ENCODE measurements at places on chromosomes 5 and 9. TPM values are rescaled to one million over a fixed set of nuclear protein-coding genes. Genes with fewer than 3 reads are reported as not detected.

The UNC13B gene
- 5.0 TPM for total RNA-seq

The ENTPD2 gene
- not detected for total RNA-seq

The MVB12B gene
- 1.4 TPM for total RNA-seq

The NEUROG1 gene
- total RNA-seq, result not detected

The IL3 gene
- total RNA-seq, result not detected

The SMC2 gene
- total RNA-seq, result 80.7 TPM

The WDR38 gene
- not detected for total RNA-seq

The CCNH gene
- 108 TPM for total RNA-seq

The IFNK gene
- not detected for total RNA-seq

- no peak for DNase-seq
These were observed 1009.5 kb upstream of the WWC1 start for GRCh38 chr5:167281925-167282324.

- no peak for DNase-seq
These were observed 73.7 kb downstream of the MPDZ start for GRCh38 chr9:13205824-13206223.

GRCh38 chr5:110951373-110951791 is 120.1 kb upstream of the TSLP start:
- no peak for DNase-seq

DNA sequence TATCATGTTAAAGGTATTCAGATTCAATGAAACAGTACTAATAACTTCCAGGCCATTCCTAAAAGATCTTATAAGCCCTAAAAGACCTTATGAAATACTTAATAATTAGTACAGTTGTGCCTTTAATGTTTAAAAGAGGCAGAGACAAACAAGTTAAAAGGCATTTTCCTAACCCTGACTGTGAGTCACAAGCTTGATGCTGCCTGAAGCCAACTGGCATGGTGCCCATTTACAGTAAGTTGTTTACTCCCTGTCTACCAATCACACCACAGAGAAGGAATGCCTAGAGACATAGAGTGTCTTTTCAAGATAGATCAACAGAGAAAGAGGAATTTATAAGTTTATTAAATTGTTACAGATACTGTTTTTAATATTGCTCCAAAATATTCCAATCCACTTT is 47.8 kb downstream of the NR3C1 start:
- DNase-seq, result no peak

GRCh38 chr5:138699482-138699881 is 53.7 kb upstream of the CTNNA1 start:
- DNase-seq, result no peak

- DNase-seq, result no peak
These were observed 81.9 kb downstream of the RAPGEF1 start for GRCh38 chr9:131657940-131658339.

DNA sequence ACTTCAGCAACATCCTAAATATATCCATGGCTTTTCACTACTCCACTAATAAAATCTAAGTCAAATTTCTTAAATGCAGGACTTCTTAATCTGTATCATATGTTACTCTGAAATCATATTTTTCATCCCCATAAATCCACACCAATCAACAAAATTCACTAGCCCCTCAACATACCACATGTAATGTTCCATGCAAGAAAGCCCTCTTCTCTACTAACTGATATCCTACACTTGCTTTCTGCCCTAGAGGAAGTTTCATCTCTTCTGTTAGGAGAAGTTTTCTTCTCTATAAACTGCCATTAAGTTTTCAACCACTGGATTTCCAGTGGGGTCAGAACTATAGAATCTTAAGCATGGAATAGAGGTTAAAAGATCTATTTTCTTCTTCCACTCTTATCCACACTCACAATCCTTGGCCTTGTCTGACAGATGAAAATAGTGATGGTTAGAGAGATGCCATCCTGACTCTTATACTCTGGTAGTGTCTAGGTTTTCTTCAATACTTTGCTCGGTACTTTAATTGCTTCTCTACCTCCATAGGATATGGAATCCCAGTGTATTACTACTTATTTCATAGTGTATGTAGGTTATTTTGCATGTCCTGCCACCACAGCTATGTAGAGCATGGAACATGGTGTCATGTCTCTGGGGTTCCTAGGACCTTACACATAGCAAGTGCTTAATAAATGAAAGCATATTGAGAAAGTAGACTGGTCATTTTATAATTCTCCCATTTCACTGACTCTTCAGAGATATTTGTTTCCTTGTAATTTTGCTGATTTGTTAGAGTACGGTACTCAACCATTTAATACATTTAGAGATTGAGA is 48.4 kb downstream of the ALDH1A1 start:
- no peak for DNase-seq

DNA sequence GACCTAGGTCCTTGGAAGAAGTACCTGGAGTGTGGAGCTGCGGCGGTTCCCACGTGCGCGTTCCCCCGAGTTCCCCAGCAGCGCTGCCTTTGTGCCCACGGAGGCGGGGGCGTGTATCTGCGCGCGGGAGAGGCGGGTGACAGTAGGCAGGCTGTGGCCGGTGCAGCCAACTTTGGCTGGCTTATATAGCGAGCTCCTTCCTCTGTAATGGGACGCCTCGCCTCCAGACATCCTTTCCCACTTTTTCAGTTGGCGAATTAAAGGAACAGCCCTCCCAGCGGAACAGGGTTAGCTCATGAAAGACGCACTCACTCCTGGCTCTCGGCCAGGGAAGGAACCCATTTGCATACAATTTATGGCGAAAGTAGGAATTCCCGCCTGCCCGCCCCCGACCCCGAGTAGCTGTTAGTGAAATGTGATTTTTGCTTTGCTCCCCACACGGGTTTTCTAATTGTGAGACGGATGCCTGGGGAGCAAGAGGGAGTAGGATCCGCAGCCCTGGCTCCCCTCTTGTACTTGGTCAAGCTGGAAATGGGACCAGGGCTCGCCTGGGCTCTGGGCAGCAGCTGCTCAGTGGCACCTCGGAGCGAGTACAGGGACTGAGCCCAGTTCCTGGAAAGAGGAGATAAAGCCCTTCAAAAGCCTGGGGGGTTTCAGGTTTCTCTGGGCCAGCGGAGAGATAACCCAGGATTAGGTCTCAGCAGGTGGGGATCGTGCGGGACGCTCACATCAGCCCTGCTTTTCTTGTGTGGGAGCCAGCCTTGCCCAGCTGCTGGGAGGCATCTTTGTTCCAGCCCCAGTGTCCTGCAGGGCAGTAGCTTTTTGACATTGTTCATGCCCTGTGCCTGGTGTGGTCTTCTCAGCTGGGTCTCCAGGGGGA is at the start of gene TNC:
Gene TNC, minus strand, starts transcription at position 159 of the 880 bp plus-strand sequence. CDS start 27,139 bp downstream, outside the sequence.
- no peak for DNase-seq

DNA sequence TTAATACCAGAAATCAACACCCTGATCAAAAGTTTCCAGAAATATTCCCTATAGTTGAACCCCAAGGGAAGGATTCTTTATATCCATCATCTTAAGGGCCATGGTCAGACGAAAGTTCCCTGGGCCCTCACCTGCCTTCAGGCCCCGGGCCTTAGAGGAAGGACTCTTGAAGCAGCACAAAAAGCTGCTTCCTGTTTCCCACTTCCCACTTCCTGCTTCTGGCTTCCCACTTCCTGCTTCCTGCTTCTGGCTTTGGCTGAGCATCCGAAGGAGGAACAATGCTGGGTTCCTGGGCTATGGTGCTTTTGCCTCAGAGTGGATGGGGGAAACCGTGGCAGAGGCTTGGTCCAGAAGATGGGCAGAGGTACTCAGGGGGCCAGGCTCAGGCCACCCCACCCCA is 25.8 kb upstream of the DAP start:
- DNase-seq, result no peak

DNA sequence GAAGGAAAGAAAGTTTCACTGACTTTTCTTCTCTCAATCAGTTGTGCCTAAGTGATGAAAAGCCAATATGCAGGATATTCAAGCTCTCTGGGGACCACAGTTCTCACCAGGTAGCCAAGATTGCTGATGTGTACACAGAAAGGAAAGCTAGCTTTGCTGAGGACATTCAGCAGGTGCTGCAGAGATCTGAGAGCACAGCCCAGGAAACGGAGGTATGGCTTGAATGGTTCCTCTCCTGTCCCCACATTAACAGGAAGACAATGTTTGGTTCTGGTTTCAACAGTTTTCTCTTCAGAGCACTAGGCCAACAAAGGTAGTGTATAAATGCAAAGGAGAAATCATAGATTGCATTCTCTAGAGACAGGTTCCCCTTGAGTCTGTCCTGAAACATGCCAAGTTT is 69.6 kb downstream of the PTPDC1 start:
- no peak for DNase-seq

GRCh38 chr9:14212697-14213420 is 101.1 kb downstream of the NFIB start:
- no peak for DNase-seq

DNA sequence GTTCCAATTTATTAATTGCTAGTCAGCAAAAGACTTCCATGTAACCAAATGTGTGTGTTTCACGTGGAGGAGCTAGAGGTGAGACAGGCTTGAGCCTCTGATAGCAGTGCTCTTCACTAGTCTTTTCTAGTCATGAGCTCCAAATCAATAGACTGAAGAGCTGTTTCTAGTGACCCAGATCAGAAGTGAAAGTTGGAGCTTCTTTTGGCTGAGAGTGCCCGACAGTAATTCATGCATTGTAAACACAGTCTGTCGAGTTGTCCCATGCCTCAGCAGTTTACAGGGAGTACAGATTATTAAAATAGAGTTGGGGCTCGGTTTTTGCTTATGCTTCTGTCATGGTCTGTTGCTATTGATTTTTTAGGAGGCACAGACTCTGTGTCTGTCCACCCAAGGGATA is 793.1 kb downstream of the DTWD2 start:
- no peak for DNase-seq

DNA sequence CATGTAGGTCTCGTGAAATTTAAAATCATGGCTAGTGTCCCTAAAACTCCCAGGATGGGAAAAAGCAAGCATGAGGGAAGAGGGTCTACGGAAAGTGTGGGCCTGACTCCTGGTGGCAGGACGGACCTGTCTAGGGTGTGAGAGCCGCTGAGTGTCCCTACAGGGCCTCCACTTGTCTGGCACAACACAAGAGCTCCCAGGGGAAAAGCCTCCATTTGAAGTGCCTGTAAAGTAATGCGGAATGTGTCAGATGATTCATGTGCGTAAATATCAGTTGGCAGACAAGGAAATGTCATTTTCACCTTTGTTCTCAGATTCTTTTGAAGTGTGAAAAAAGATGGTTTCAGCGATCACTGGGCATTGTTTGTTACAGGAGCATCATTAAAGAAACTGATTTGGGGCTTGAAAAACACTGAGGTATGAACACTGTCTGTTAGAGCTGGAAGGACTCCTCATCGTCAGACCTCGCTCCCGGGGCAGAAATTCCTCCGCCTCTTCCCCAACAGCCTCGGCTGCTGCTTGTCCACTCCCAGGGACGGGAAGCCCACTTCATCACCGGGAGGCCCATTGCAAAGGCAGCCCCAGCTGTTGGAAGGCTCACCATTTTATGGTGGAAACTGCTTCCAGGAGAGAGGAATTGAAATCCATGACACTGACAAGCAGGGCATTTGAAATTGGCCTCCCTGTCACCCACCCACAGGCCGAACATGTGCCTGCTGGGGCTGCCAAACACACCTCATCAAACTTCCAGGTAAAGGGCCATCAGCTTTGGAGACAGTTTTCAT is 240.8 kb downstream of the FSTL4 start:
- DNase-seq, result no peak

DNA sequence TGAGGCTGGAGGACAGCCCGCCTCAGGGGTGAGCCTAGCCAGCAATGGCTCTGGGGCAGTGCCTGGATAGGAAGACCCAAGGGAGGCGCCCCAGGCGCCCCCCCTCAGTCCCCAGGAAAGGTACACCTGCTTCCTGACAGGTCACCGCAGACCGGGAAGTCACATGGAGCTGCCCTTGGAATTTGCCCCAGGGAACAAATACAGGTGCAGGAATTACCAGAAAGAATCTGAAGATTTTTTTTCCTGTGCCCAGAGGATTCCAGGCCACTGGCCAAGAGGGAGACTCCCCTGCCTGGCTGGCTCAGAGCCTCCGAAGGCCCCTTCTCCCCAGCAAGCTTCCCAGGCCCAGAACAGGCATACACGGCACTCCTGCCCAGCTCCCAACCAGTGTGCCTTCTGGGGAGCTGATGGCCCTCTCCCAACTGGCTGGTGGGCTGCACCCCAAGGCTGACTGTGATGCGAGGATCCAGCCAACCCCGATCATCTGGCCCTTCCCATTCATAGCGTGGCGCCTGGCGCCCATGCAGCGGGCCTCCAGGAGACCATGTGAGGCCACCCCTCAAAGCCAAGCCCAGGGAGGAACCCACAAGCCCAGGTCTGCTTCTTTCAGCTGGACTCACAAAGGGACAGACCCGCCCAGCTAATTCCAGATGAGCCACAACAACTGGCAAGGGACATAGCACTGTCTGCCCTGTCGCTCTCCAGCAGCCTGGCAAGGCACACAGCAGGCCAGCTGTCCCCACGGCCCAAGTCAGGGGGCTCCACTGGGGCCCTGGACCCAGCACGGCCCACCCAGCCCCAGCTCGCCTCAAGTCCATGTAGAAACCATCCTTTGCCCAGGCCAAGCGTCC is 2.3 kb downstream of the TPRN start:
- DNase-seq, result no peak

DNA sequence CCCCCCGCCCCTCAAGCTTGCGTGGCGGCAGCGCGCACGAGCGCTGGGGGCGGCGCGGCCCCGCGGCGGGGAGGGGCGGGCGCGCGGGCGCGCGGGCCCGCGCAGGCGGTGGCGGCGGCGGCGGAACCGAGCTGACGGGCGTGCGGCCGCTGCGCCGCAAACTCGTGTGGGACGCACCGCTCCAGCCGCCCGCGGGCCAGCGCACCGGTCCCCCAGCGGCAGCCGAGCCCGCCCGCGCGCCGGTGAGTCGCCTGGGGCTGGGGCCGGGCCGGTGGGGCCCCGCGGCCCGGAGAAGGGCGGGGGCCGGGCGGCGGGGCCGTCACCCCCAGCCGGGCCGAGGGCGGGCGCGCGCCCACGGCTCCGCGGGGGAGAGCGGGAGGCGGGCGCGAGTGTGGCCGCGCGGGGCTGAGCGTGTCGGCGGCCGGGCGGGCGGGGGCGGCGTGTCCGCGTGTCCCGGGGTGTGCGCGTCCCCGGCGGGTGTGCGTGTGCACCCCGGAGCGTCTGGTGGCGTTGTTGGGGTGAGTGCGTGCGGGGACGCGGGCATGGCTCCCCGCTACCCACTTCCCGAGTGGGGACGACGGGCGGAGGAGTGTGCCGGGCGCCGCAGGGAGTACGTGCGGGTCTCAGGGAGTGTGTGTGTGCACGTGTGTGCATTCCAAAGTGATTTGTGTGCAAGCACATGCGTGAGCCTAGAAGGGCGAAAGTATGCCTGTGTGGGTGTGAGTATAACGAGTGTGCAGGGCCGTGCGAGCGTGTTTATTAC is at the start of gene NEK6:
Gene NEK6, plus strand, starts transcription at position 106 of the 763 bp plus-strand sequence. CDS start 44,016 bp downstream, outside the sequence.
- no peak for DNase-seq

DNA sequence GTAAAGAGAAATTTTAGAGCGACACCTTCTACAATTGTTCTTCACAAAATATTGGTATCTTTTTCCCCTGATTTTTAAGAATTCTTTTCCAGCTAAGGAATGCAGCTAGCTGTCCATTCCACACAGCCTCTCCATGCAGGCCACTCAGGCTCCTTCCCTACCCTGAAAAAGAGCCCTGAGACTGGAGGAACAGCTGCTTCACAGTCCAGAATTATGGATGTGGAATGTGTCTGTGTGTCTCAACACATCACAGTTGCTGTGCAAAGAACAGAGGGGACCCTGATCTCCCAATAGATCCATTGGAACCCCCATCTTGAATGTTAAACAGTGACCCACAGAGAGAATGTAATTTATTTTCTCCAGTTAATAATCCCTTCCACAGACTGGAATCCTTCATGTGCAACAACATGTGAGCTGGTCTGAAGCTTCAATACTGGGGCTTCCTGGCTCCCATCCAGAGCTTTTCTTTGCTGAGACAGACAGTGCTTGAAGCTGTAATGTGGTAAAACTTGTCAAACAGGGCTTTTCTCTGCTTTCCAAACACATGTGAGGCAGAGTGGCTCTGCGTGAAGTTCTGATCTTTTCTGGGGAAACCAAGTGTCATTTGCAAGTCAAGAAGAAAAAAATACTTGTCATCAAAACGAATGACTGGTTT is 53.3 kb upstream of the SMC5 start:
- no peak for DNase-seq

Data from activated naive CD4-positive, alpha-beta T cell treated with anti-CD3 and anti-CD28 coated beads, Interleukin-2, amount 50 U/mL, for 72 hours (primary cell).